ENCODE measurements at places on chromosomes 1 and 21.

DNA sequence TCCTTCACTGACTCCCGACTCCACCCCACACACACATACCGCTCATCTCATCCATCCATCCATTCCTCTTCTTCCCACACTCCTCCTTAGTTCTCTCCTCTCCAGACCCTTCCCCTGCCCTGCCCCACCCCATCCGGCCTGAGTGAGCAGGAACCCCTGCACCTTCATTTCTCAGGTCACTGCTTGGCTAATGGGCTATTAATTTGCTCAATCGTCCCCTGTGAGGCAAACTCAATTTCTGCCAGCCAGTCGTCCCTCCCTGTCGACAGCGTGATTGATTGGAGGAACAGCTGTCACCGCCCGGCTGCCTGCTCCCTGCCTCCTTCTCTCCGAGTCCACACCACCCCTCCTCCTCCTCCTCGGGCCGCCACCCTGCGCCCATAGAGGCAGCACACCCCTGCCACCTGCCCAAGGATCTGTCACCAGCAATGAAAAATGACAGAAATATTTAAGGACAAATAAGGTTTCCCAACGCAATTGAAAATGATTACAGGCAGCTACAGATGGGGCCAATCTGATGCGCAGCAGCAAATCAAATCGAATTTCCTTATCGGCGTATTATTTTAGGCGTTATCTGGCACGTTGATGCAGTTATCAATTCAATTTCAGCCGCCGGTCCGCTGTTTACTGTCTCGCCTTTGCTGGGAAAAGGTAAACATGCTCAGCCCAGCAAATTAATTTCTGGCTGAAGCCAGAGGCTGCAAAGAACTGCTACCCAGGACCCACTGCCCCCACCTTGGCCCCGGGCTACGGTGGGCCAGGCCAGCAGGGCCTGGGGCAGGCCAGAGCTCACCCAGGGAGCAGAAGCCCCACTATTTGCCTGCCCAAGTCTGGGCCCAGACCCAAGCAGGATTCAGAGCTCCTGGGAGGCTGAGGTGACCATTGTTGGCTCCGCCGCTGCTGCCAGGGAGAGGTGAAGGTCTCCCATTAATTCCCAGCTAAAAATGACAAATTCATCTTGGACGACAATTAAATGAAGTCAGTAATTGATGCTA lies 71.3 kb downstream of the TMEM53 start:
- no peak for DNase-seq

- DNase-seq = no peak
These were observed 381.5 kb downstream of the OMA1 start for GRCh38 chr1:58165073-58165472.

GRCh38 chr1:19879227-19879626 lies 3.0 kb upstream of the OTUD3 start:
- no peak for DNase-seq

DNA sequence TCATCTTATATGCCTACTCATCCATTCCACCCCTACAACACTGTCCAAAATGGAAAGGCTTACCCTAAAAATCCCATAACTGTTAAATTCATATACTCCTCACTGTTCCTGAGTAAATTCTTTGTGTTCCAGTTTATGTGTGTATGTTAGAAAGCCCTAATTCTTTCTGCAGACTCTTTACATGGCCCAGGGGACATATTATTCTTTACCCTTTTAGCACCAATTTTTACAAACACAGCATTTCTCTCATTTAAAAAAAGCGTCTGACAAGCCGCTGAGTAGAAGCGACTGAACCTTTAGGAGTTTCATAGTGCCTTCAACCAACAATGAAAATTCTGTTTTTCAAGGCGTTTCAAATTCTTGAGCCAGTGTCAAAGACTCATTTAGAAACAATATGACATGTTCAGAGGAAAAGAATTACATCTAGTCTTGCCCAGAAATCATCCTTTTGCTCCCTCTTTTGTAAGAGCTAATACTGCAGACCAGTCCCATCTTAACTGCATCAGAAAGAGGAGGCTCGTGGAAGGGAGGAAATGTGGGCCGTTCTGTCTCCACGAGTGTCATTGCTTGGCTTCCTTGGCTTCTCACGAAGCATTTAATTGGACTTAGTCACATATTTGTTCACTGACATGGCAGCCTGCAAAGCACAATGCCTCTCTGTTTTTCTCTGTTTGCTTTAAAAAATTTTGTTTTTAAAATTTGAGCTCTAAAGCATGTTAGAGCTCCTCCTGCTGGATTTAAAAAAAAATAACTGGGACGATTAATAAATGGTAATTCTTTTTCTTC lies 21.3 kb upstream of the C1orf105 start:
- DNase-seq = peak; percentile 34

GRCh38 chr1:3313576-3313950 lies 140.9 kb upstream of the ARHGEF16 start:
- no peak for DNase-seq

GRCh38 chr1:216184126-216184680 lies 239.0 kb downstream of the USH2A start:
- DNase-seq = no peak

DNA sequence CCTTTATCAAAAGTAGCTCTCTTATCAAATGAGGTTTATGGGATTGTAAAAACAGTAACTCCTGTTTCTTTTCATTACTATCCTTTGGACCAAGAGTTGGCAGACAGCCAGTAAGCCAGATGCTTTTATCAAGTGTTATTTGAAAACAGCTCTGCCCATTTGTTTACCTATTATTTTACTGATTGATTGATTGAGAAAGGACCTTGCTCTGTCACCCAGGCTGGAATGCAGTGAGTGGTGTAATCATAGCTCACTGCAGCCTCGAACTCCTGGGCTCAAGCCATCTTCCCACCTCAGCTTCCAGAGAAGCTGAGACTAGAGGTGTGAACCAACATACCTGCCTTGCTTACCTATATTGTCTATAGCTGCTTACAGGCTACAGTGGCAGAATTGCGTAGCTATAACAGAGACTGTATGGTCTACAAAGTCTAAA lies 3.6 kb downstream of the PRKAB2 start:
- DNase-seq = no peak

DNA sequence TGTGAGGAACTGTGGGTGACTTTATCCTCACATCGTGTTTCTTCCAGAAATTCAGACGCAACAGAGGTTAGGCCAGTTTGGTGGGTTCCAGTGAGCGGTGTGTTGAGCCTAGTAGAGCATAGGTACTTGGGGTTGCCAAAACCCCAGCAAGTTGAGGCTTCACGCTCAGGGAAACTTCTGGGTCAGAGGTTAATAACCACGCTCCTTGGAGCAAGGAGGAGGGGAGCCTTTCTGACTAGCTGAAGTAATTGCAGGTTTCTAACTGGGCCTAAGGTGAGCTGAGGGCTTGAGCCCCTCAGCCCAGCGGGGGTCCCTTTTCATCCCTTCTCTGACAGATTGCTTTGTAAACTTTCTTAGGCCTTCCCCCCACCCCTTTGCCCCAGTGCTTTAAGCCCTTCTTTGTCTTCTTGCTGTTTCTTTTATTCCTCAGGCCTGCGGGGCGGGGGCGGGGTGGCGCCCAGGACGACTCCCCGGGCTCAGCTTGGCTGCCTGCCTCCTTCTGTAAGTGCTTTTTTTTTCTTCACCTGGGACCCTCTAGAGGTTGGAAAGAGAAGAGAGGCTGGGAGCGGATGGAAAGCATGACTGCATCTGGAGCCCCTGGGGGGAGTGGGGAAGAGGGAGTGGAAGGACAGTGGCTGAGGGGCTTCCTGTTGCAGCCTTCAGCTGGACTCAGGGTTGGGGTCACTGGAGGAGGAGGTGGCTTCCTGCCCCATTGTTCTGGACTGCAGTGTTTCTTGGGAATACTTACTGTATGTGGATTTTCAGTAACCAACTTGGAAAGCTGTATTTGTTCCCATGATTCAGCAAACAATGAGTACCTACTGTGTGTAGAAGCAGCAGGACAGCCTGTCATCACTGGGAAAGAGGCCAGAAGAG lies 1.3 kb upstream of the ZNF436 start:
- no peak for DNase-seq

- DNase-seq = no peak
These were observed 7.7 kb downstream of the POMGNT1 start for GRCh38 chr1:46190539-46190938.

- DNase-seq = no peak
These were observed 2.5 kb upstream of the MEF2D start for GRCh38 chr1:156502894-156503697.

- DNase-seq = no peak
These were observed 29.2 kb downstream of the POFUT2 start for GRCh38 chr21:45258466-45258865.

Data from memory B cell (primary cell).